NCI-H510A (cell line): ENCODE measurements at places on chromosomes 1 and 21.
A peak's percentile ranks its signal among the peaks of the same experiment; 100 is the strongest.

GRCh38 chr1:215748431-215748830 is 181.3 kb downstream of the KCTD3 start:
- no peak for DNase-seq

GRCh38 chr21:25342816-25343215 is 264.5 kb downstream of the MRPL39 start:
- no peak for DNase-seq

GRCh38 chr1:194476872-194477271 is 1290.5 kb upstream of the B3GALT2 start:
- no peak for DNase-seq

- peak; percentile 63 for DNase-seq
These were observed 68.5 kb downstream of the GIPC2 start for GRCh38 chr1:78114034-78114956.

GRCh38 chr1:11550664-11551283 is 71.8 kb downstream of the DISP3 start:
- no peak for DNase-seq

DNA sequence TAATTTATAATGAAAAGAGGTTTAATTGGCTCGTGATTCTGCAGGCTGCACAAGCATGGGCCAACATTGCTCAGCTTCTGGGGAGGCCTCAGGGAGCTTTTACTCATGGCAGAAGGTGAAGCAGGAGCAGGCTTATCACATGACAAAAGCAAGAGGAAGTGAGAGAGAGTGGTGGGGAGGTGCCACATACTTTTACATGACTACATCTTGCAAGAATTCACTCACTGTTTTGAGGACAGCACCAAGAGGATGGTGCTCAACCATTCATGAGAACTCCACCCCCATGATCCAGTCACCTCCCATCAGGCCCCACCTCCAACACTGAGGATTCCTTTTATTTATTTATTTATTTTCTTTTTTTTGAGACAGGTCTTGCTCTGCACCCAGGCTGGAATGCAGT is 5.5 kb upstream of the PLEKHM2 start:
- DNase-seq: no peak

GRCh38 chr1:6962478-6962995 is 177.3 kb downstream of the CAMTA1 start:
- no peak for DNase-seq

GRCh38 chr21:37937668-37938067 is 21.4 kb upstream of the KCNJ6 start:
- DNase-seq: no peak

GRCh38 chr1:27589841-27590426 is 14.0 kb downstream of the AHDC1 start:
- no peak for DNase-seq

GRCh38 chr1:12554521-12555305 is 63.3 kb downstream of the DHRS3 start:
- no peak for DNase-seq

DNA sequence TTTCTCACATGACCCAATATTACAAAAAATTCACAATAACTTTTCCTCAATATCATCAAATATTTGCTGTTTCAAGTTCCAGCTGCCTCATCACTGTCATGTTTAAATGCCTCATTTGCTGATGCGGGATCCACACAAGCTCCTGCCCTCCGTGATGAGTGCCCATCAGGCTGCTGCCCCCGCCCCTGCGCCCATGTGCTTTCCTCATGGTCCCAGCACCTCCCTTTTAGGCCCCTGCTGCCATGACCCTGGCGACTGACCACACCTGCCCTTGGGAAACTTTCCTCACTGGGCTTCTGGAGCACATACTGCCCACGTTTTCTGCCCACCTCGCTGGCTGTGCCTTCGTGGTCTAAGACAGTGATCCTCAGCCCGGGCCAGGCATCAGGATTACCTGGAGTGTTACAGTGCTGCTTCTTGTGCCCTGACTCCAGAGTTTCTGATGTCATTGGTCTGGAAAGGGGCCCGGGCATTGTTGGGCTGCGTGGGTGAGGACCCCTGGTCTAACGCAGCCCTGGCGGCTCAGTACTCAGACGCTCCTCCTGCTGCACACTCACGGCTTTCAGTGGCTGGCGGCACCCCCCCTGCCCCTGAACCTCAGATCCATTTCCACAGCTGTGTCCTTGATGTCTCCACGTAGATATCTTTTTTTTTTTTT is 20.5 kb downstream of the PLEKHM2 start:
- DNase-seq: no peak

GRCh38 chr21:42080788-42081083 is 9.6 kb downstream of the UMODL1 start:
- DNase-seq: no peak

DNA sequence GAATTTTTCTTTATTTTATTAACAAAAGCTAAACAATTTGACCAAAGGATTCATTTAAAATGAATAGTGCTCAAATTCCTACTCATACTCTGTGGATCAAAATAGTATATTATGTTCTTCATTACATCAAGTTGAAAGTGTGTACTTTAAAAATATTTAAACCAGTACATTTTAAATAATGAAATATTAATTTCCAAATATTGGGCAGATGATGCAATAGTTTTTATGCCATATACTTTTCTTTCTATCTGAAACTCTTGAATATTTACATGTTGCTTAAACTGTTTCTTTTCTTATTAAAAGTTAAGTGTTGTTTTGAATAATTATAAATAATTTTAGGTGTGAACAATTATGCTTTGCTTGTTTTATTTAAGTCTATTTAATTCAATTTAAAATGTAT is 144.7 kb upstream of the TMPRSS15 start:
- no peak for DNase-seq

GRCh38 chr1:236844499-236845271 is 49.6 kb downstream of the MTR start:
- no peak for DNase-seq

DNA sequence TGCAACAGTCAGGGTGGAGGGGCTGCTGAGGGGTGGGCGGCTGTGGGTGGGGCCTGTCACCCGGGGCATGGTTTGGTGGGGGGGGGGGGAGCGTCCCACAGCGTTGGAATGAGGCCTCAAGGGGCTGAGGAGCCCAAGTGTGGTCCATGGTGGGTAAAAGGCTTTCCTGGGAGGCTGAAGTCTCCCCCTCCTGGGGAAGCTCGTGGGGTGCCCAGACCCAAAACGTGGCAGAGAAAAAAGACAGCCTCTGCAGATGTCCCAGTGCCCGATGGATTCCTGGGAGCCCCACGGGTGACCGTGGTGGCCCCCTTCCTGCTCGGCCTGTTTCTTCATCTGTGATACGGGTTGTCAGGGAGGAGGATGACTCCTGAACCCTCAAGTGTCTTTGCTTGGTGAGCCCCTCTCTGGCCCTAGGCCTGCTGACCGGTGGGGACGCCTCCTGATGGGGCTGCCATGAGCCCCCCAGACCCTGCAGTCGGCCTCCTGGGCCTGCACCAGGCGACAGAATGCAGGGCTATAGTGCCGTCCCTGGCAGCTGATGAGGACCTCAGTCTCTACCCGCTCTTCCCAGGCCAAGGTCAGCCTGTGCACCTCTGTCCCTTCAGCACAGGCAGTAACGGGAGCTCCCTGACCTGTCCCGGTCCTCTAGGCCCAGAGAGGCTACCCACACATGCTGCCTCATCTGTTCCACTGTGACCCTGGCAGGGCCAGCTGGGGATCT is 1.1 kb downstream of the OBSCN start:
- no peak for DNase-seq
